Stimulated activated CD4-positive, alpha-beta T cell treated with anti-CD3 and anti-CD28 coated beads, Interleukin-1b, Interleukin-23, amount 100 ng/mL, for 1 hour (primary cell): ENCODE measurements at places on chromosomes 16 and 17.

DNA sequence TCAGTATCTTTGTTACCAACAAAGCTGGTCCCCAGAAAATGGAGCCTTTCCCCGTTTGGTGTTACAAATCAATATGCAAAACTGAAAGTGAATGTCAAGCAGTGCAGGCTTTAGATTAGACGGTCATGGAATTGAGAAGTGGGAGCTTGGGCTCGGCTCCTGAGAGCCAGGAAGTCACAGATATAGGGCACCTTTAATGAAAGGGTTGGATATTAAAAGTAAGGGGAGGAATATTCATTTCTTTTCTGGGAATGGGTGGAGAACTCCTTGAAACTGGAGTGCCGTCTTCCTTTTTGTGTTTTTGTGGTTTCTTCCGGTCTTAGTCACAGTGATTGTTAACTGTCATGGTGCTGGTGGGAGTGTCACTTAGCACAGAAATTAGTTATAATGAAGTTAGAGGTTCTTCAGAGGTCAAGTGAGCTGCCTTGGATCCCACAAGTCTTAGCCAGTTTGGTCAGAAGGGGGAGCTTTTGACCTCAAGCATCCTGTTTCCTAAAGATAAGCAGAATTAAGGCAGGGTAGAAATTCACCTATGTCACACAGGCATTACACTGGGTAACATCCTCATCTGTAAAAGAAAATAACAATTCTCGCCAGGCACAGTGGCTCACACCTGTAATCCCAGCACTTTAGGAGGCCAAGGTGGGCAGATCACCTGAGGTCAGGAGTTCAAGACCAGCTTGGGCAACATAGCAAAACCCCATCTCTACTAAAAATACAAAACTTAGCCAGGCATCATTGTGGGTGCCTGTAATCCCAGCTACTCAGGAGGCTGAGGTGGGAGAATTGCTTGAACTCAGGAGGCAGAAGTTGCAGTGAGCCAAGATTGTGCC, 9.6 kb upstream of the EIF1 start:
- no peak for DNase-seq

GRCh38 chr17:31596382-31597323, 205.2 kb downstream of the RAB11FIP4 start:
- DNase-seq, result no peak

DNA sequence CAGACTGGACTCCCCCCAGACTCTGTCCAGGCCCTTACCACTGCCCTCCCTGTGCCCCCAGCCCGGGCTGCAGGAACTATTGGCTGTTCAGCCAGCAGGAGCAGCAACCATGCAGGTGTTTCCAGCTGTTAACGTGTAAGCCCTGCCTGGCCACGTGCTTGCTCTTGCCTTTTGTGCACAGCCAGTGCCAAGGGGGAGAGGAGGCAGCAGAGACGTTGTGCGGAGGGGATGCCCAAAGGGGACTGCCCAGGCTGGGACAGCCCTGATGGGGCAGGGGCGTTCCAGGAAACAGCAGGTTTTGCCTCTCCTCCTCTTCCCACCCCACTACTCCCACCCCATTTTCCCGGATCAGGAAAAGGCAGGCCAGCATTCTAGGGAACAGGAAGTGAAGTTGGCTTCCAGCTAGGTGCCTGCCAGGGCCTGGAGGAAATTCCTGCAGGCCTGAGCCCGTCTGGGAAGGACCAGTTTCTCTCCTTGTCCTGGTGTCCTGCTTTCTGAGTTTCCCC, 16.7 kb upstream of the LASP1NB start:
- DNase-seq, result no peak

- peak; percentile 82 for DNase-seq
Observed at GRCh38 chr16:53372992-53373871, 61.0 kb upstream of the RBL2 start.

- DNase-seq, result no peak
Observed at GRCh38 chr16:79202977-79203376, 397.6 kb downstream of the MAF start.

GRCh38 chr16:29915590-29916247, 10.3 kb downstream of the KCTD13 start:
- no peak for DNase-seq

- no peak for DNase-seq
Observed at GRCh38 chr17:49555495-49556222, 20.0 kb upstream of the NXPH3 start.
